ENCODE measurements at places on chromosomes 12 and 14. TPM values are rescaled to one million over a fixed set of nuclear protein-coding genes. Genes with fewer than 3 reads are reported as not detected.
A peak's percentile ranks its signal among the peaks of the same experiment; 100 is the strongest.

The ESRRB gene
- 0.68 TPM for polyA plus RNA-seq

The PIK3C2G gene
- 1.5 TPM for polyA plus RNA-seq

The SLCO1C1 gene
- 0.08 TPM for polyA plus RNA-seq

GRCh38 chr12:51335931-51336330 lies 10.5 kb downstream of the CELA1 start:
- no peaks in the 10 kb centered on the region for H3K27me3 ChIP-seq
- no peak overlapping the region for H3K27ac ChIP-seq
- H3K36me3 ChIP-seq = no peaks in the 10 kb centered on the region
- DNase-seq = no peak

DNA sequence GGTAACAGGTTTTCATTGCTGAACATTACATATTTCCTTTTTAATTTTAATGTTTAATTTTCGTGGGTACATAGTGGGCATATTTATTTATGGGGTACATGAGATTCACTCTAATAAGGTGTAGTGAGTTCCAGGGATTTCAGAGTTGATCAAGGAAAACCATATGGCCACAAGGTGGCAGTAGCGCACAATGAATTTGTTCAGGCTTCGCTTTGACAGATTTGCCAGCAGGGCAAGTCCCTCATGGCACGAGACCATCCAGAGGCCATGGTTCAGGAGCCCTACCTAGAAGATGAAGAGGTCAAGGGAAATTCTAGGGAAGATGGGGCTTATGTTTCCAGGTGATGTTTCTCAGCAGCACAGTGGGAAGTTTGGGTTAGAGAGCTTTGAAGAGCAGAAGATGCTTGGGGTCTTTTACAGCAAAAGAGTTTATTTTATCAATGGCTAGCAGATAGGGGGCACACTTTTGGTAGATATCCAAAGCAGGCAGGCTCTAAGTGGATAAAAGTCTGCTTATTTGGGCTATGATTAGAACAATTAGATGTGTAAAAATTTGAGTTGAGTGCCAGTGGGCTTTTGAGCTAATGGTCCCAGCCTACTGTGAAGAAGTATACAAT lies 1004.4 kb downstream of the AACS start:
- no peaks in the 10 kb centered on the region for H3K4me1 ChIP-seq
- no peaks in the 10 kb centered on the region for H3K36me3 ChIP-seq
- H3K4me3 ChIP-seq = no peak overlapping the region
- H3K27me3 ChIP-seq = no peaks in the 10 kb centered on the region
- peak; percentile 75 for DNase-seq
- H3K27ac ChIP-seq = no peak overlapping the region

DNA sequence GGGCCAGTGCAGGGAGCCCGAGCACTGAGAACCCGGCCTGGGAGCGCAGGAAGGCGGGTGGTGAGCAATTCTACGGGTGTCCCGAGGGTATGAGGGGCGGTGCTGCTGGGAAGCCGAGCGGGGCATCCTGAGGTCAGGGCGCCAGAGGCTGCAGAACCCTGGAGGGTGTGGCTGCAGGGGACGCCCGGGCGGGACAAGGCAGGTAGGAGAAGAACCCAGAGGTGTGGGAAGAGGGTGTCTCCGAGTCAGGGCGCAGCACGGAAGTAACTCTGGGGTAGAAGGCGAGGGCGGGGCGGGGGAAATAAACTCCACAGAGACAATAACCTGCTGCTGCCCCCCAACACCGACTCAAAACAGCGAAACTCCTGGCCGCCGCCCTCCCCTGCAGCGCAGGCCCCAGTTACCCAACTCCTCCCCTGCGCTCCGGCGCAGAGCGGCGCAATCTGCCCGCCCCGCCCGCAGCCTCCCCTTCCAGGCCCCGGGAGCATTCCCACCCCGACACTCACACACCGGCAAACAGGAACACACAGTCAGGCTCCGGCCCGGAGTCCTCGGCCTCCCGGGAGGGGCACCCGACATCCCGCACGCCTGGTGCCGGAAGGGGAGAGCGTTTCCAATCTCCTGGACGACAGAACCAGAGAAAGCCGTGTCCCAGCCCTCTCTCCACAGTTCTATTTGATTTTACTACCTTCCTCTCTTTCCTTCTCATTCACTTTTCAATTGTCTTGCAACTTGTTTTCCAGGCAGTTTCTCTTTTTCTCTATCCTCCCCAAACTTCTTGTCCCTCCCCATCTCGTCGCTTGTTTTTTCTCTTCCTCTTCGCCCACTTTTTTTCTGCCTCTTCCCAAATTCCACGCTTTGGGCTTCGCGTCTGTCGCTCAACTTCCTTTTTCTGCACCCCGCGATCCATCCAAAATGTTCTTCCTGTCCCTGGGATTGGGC lies 2.4 kb downstream of the HRK start:
- no peak for DNase-seq
- H3K36me3 ChIP-seq = no peaks in the 10 kb centered on the region
- H3K4me1 ChIP-seq = no peaks in the 10 kb centered on the region
- no peak overlapping the region for H3K4me3 ChIP-seq
- no peaks in the 10 kb centered on the region for H3K27me3 ChIP-seq

DNA sequence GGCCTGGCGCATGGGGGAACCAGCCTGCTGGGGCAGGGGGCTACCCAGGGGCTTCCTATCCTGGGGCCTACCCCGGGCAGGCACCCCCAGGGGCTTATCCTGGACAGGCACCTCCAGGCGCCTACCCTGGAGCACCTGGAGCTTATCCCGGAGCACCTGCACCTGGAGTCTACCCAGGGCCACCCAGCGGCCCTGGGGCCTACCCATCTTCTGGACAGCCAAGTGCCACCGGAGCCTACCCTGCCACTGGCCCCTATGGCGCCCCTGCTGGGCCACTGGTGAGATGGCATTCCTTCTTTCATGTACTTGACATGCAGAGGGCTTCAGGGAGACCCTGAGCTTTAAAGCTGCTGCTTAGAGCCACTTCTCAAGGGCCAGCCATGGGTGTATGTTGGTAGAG lies 9.0 kb downstream of the LGALS3 start:
- H3K27me3 ChIP-seq = no peaks in the 10 kb centered on the region
- H3K4me3 ChIP-seq = no peak overlapping the region
- no peaks in the 10 kb centered on the region for H3K36me3 ChIP-seq
- H3K4me1 ChIP-seq = no peaks in the 10 kb centered on the region

GRCh38 chr12:125208942-125209341 lies 143.7 kb downstream of the AACS start:
- H3K27ac ChIP-seq = no peak overlapping the region
- peaks cover 9% of the 10 kb centered on the region for H3K27me3 ChIP-seq
- H3K4me1 ChIP-seq = no peaks in the 10 kb centered on the region

DNA sequence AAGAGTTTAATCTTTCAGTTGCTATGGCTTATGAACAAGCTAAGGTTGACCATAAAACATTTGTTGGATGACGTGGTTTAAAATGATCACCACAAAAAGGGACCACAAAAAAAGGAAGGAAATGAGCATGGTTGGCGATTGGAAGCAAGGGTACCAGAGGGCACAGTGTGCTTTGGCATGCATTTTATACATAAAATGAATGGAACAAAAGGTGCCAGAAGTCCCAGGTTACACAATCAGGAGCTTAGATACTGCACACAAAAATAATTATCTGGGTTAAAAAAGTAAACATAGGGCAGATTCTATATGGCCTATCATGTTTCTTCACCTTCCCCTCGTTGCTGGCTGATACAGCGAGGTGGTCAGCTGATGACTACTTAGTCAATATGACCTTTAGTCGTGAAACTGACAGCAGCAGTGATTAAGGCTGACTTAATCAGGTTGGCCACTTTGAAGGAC lies 50.7 kb downstream of the ZC3H14 start:
- H3K27me3 ChIP-seq = no peaks in the 10 kb centered on the region
- peak; percentile 50 for DNase-seq
- no peak overlapping the region for H3K4me3 ChIP-seq
- peak overlapping the region; percentile 37 for H3K27ac ChIP-seq
- peaks cover 7% of the 10 kb centered on the region for H3K4me1 ChIP-seq

DNA sequence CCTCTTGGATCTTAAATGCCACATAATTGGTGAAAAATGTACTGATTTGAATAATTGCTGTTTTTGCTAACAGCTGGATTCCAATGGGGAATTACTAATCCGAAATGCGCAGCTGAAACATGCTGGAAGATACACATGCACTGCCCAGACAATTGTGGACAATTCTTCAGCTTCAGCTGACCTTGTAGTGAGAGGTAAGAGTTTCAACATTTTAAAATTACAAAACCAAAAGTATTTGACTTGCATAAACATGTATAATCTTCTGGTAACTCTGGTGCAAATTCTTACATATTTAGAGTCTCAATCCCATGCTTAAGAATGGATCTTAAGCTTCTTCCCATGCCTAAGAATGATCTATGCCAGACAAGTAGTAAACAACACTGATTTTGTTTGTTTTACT lies 229.1 kb upstream of the PDZRN4 start:
- H3K4me3 ChIP-seq = no peak overlapping the region
- H3K27me3 ChIP-seq = peaks cover 5% of the 10 kb centered on the region
- H3K36me3 ChIP-seq = no peaks in the 10 kb centered on the region
- no peaks in the 10 kb centered on the region for H3K4me1 ChIP-seq
- no peak overlapping the region for H3K27ac ChIP-seq
- no peak for DNase-seq

DNA sequence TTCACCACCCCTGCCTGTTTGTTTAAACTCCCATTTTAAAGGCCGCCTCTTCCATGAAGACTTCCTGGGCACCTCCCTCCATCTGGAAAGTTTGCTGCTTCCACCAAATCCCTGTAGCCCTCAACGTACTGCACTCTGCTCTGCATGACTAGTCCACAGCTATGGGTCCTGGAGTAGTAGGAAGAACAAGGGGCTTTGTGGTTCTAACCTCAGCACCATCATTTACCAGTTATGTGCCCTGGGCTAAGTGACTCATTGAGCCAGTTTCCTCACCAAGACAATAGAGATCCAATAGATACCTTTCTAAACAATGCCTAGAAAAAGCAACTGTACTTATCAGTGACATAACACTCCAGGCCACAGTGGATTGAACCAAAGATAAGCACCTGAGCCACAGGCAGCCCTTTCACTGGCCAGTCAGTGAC lies 8.5 kb upstream of the LTBP2 start:
- no peaks in the 10 kb centered on the region for H3K27me3 ChIP-seq
- no peak overlapping the region for H3K27ac ChIP-seq
- DNase-seq = no peak
- no peaks in the 10 kb centered on the region for H3K36me3 ChIP-seq

DNA sequence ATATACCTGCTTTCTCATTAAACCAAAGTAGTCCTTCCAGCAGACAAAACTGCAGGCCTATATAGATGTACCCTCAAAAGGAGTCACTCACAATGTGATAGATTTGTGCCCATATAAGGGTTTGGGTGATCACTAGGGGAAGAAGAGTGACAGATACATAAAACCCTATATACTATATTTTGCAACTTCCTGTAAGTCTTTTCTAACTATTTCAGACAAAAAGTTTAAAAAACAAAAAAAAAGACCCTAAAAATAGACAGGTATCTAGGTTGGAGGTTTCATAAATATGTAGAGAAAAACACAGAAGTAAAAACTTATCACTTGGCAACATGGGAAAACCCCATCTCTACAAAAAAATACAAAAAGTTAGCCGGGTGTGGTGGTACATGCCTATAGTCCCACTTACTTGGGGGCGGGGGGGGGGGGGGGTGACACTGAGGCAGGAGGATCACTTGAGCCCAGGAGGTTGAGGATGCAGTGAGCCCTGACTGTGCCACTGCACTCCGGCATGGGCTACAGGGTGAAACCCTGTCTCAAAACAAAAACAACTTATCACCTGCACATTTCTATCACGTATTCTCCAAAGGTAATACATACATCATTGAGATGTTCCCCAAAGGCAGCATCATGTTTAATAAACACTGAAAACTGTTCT lies 2.9 kb downstream of the VCPKMT start:
- H3K36me3 ChIP-seq = no peaks in the 10 kb centered on the region
- peaks cover 17% of the 10 kb centered on the region for H3K4me1 ChIP-seq
- no peaks in the 10 kb centered on the region for H3K27me3 ChIP-seq
- no peak overlapping the region for H3K4me3 ChIP-seq
- DNase-seq = no peak

Data from pancreas (tissue), 10 donors.